Kidney tubule cell (primary cell): ENCODE measurements at places on chromosomes 3 and 15.

- peak; percentile 32 for DNase-seq
Observed at GRCh38 chr3:134839422-134839821, 44.4 kb downstream of the EPHB1 start.

DNA sequence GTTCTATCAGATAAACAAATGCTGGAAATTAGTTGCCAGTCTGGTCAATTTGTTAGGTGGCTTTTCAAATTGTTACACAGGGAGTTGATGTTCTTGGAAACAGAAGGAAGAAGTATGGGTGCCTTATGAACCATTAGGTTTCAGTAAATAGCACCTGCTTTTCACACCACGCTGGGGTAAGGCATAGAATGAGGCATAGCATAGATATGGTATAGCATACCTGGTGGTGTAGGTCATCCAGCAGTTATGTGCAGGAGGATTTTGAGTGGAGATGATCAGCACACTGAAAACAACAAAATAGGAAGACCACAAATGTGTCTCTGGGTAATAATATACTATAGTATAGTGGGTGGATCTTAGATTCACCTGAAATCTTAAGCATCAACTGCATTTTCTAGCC, 121.4 kb downstream of the GMPS start:
- DNase-seq, result no peak

DNA sequence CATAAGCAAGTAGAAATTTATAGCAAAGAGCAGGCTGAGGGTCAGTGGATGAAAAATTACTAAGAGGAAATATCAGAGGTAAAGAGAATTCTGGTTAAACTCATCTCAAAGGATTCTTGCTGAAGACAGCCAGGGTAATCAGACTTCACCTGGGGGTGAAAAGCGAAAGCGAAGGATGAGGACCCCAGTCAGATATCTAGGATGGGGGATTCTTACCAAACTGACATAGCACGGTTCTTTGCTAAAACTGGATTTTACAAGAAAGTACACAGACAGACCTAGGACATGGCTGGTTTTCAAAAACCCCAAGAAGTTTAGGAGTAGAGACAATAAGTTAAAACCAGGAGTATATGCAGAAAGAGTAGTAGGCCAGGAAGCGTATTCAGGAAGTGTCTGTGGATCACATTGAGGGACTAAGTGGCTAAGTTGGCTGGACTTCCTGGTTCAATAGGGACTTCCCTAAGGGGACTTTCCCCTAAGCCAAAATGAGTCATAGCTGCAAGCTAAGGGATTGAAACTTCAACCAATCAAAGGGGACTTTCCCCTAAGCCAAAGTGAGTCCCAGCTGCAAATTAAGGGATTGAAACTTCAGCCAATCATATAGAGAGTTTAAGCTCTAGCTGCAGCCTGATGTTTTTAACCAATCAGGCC, 2.4 kb upstream of the CFAP91 start:
- peak; percentile 91 for DNase-seq

GRCh38 chr15:95912280-95912625, 418.2 kb upstream of the NR2F2 start:
- DNase-seq, result no peak

DNA sequence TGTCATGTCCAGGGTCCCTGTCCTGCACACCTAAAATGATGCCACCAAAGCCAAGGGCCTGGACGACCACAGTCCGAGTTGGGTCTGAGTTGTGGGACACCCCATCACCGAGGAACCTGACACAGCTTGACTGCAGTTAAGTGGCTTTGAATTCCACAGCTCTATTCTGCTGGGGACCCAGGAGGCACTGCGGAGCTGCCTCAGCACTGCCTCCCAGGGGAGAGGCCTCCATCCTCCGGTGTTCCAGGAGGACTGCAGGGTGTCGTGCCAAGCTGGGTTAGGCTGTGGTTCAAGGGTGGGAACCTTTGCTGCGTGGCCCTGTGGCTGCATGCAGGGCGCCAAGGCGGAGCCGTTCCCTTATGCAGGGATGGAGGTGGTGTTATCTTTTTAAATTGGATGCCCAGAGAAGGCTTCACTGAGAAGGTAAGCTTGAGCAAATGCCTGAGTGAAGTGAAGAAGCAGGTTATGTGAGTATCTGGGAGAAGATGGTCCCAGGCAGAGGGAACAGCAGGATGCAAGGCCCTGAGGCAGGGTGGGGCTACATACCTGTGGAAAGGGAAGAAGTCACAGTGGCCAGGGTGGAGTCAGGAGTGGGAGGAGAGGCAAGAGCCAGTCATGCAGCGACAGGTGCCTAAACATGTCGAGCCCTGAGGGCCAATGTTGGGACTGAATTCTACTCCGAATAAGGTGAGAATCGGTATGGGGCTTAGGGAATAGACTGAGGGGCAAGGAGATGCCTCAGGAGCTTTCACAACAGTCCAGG, 144.8 kb downstream of the TPRA1 start:
- DNase-seq, result no peak

DNA sequence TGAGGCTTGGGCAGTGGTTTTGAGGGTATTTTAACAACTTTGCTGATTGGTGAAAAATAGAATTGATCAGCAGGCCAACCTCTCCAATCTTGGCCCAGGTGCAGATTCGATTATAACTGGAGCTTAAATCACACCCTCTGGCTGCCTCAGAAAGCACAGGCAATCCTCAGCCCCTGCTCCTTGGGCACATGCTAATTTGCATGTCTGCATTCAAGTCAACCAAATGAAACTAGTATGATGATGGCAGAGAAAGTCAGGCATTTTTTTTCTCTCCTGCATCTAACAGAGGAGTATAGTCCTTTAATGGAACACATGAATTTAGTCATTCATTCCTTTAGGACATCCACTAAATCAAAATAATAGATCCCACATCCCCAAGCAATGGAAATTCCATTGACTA, 16.8 kb upstream of the NMNAT3 start:
- peak; percentile 10 for DNase-seq

- DNase-seq, result no peak
Observed at GRCh38 chr3:161852744-161853143, 356.1 kb downstream of the OTOL1 start.

- no peak for DNase-seq
Observed at GRCh38 chr3:93969997-93970396, 3.7 kb downstream of the PROS1 start.

DNA sequence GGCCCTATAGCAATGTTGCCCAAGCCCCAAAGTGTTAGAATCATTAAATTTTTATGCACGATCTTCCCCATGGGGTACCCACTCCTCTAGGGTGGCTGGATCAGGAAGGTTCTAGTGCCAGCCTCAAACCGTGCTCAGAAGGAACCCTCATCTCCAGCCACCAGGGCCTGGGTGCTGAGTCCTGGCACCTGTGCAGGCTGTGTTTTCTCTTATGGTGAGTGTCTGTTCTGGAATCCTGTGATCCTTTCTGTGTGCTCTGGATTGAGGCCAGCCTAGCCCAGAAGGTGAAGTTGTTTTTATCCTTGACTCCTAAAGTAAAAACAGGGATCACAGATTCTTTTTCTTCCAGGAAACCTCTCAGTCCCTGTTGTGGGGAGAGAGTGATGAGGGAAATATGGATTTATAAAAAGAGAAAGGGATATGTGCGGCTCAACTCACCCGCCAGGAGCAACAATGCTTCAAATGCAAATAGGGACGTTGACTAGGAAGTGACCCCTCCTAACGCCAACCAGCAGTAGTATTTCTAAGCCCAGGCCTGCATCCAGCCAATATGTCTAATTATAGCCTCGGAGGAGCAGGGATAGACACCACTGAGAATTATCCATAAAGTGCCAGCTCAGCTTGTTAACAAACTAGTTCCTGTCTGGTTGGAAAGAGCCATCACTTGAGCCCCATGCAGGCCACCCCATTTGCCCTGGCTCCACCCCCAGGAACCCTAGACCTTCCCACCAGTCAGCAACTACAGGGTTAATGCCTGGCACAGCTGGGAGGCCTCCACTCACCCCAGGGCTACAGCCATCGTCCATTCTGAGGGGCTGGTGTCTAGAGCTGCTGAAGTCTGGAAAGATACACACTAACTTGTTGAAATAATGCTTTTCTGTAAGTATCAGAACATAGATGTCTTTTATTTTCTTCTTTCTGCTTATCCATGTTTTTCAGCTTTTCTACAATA, 513.5 kb upstream of the PROK2 start:
- DNase-seq, result no peak

DNA sequence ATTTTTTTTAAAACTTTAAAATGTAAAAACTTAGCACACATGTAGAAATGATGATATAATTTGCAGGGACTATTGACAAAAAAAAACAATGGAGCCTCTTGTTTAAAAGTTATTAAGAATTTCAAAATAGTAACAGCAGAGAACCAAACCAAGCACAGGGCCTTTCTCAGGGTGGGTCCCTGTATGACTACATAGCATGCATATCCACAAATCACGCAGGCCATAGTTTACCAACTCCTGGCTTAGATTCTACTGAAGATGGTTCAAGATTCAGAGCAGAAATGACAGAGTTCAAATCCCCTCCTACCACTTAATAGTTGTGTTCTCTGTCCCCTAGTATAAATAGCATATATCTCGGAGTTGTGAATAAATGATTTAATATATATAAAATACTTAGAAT, 19.0 kb downstream of the ACAP2 start:
- DNase-seq, result no peak

DNA sequence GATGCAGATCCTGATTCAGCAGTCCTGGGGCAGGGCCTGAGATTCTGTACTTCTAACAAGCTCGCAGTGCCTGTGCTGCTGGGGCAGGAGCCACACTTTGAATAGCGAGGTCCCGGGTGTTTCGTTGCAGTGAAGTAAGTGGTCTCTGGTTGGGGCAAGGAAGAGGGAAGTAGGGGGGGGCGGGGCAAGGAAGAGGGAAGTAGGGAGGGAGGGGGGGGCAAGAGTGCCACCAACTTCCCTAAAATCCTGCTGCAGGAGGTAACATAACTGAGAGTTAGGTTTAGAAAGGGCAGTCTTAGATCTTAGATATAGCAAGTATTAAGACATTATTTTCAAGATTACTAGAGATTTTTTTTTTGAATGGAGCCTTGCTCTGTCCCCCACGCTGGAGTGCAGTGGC, 35.5 kb downstream of the CRTAP start:
- DNase-seq, result no peak

DNA sequence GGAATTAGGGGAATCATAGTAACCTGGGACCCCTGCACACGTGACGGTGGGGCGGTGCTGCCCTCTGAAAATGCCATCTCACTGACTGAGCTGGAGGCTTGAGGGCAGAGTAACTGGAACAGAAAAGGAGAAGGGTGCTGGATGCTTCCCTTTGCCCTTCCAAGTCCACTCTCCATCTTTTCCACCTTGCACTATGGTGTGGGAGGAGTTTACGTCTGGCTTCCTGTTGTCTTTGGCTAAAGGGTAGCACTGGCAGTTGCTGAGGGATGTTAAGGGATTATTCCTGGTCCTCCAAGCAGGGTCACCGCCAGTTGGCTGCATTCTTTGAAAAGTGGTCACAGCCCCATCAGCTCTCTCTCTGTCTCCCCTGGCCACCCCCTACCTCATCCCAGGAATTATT, 129.4 kb upstream of the SNTN start:
- no peak for DNase-seq

- peak; percentile 12 for DNase-seq
Observed at GRCh38 chr3:197463279-197463678, 92.5 kb downstream of the BDH1 start.

GRCh38 chr3:184259878-184260723, 1.3 kb downstream of the CAMK2N2 start:
- DNase-seq, result peak; percentile 35

- DNase-seq, result peak; percentile 65
Observed at GRCh38 chr3:197125636-197126035, 96.0 kb upstream of the MELTF start.

DNA sequence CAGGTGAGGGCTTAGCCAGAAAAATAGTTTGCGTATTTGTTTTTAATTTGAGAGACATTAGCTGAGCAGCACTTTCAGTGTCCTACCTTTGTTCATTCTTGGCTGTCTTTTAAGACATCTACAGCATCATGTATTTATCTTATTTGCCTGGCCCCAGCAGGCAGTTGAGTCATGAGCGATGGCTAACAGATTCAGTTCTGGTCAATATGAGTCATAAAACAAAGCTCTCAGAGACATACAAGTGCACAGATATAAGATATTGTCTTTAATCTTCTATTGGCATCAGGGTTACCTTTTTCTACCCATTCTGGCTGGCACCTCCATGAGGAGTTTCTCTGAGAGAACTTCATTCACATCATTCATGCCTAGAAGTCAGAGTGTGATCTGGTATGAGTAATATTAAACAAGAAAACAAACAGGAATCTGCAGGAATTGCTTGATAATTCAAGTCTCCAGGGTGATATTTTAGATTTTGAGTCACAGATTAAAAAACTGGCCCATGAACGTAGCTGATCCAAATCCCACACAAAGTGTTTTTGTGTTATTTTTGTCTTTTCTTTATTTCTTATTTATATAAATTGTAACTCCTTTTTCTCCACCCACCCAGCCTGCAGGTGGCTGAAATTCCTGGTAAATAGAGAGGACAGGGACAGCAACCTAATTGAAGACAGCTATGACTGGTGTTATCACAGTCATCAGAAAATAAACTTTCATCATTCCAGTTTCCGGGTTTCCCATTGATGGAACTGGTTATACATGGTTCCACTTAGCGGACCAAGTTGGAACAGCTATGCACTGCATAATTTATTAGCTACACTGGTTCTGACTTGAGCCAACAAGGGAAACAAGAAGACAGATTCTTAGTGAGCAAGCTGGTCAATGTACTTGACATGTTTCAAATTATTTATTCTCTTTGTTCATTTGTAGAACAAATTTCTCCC, 47.3 kb downstream of the PLSCR2 start:
- DNase-seq, result peak; percentile 82

DNA sequence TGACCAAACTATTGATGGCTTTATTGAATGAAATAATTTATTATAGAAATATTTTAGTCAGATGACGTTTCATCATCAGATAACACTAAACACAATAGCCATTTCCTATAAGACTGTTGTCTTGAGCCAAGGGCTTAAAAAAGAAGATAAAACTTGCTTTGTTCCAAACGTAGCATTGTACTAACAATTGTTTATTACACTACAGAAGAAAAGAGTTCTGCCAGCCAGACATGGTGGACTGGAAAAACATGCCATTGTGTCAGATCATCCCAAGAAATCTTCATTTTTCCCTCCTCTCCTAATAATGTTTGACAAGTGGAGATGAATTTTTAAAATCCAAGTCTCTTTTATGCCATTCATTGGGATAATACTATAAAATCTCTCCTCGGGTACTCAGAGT, 203.3 kb downstream of the CDIN1 start:
- DNase-seq, result no peak

DNA sequence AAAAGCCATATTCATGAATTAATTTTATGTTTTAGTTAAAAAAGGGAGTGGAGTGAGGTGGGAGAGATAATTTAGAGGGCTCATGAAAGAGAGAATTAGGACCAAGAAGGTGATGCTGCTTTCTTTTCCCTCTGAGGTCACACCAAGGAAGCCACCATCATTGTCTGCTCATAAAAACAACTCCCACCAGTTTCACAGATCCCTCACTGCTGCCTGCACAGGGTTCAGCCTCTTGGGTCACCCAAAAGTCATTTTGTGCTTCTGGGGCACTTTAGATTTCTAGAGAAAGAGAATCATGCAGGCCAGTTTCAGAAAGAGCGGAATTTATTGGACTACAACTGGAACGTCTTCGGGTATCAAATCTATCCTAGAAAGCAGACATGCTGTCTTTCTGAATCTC, 241.4 kb upstream of the EOMES start:
- no peak for DNase-seq

GRCh38 chr15:76426941-76427340, 90.4 kb downstream of the ISL2 start:
- DNase-seq, result no peak
